T1000 (cell line): ENCODE measurements at places on chromosomes 11 and 22.

DNA sequence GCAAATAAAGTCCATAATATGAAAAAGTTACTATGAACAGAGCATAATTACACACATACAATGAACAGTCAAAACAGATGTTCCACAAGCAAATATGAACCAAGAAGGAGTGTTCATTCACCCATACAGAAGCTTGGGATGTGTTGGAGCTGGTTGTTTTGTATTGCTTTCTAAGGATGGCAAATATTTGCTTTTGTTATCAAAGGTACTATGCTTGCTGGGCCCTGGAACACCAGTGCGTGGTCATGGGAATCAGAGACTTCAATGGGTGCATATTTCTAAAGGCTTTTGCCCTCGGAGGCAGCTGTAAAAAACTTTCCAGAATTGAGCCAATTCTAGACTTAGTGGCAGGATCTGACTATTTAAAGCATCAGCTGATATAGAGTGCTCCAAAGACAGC lies 85.1 kb downstream of the BARX2 start:
- no peak for DNase-seq

DNA sequence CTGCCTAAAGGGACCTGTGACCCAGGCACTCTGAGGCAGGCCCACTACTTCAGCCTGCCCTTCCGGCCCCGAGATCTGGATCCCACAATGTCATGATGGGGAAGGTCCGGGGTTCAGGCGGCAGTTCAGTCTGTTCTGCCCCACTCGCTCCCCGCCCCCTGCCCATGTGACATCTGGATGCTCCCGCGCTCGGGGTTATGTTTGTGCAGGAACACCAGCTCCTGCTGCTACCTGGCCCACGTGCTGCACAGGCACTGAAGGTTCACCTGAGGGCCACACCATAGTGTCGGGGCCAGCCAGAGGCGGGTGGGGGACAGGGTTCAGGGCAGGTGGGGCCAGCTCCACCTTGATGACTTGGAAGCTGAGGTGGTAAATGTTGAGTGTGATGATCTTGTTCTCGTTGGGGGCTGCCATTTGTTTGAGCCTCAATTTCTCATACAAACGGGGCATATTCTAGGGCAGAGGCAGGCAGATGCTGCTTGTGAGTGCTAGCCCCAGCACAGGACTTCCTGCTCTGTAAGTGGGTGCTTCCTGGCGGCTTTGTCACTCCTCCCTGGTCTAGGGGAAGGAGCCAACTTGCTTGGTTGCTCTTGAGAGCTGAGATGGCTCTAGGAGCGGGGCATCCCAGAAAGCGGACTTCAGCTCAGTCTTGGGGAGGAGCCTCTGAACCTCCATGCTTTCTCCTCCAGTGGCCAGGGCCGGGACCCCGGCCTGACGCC lies 4.4 kb upstream of the SIPA1 start:
- no peak for DNase-seq

DNA sequence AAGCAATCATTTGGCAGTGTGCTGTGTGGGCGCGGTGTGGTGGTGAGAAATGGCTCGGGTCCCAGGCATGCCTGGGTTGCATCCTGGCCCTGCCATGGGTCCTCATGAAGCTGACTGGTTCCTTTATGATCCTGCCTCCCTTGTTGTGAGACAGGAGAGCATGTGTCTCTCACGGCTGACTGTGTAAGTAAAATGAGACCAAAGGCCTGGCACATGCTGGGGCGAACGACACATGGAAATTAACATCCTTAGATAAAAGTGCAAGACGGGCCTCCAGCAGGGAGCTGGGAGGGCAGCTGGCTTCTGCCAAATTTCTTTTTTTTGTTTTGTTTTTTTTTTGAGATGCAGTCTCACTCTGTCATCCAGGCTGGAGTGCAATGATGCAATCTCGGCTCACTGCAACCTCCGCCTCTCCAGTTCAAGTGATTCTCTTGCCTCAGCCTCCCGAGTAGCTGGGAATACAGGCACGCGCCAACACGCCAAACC lies 9.4 kb upstream of the FBLN1 start:
- no peak for DNase-seq

DNA sequence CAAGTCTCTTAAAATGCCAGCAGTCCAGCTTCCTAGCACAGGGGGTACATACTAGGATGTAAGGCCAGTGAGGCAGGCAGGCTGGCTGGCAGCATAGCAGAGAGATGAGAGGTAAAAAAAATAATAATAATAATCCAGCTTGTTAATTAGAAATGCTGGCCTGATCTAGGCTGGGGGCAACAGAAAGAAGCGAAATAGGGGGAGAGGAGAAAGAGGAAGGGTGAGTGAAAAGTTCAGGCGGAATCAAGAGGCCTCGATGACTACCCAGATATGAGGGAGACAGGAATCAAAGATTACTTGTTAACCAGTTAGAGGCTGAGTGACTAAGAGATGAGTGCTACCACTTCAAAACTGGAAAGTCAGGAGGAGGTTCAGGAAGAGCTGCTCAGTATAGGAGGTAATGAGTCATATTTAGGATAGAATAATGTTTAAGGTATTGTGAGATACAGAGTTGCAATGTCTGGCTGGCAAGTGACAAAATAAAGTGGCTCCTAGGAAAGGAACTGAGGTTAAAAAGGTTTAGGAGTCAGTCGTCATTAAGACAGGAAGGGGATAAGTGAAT lies 2.8 kb downstream of the ALKBH8 start:
- no peak for DNase-seq

GRCh38 chr11:46248289-46249102 lies 29.0 kb upstream of the CREB3L1 start:
- DNase-seq = peak; percentile 22

- DNase-seq = no peak
Measured at GRCh38 chr22:29485448-29485847, 5.4 kb downstream of the NEFH start.

GRCh38 chr11:111975076-111975806 lies 38.1 kb downstream of the DIXDC1 start:
- no peak for DNase-seq

GRCh38 chr22:46775850-46776826 lies 13.7 kb downstream of the TBC1D22A start:
- no peak for DNase-seq

- DNase-seq = no peak
Measured at GRCh38 chr11:62433141-62433903, 14.5 kb downstream of the SCGB1A1 start.

GRCh38 chr11:10459029-10459970 lies 4.2 kb downstream of the AMPD3 start:
- no peak for DNase-seq

DNA sequence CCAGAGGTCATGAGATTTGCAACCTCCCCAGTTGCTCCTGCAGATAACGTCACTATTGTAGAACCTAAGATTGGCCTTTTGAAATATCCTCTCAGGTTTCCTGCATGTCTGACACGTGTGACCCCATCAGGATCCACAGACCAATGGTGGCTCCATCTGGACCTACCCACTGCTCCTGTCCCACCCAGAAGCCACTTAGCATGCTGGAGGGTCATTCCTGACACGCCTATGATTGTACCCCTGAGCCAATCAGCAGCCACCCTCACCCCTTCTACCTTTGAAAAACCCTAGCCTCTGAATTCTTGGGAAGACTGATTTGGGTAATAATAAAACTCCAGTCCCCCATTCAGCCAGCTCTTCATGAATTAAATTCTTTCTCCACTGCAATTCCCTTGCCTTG lies 20.1 kb upstream of the NARS2 start:
- no peak for DNase-seq

- DNase-seq = peak; percentile 52
Measured at GRCh38 chr11:67504950-67505581, at the start of gene PITPNM1. Gene PITPNM1 (minus strand): TSS chr11:67505363. CDS start chr11:67504180, 1,183 bp downstream.

- no peak for DNase-seq
Measured at GRCh38 chr11:27295928-27296327, 67.1 kb downstream of the CCDC34 start.

DNA sequence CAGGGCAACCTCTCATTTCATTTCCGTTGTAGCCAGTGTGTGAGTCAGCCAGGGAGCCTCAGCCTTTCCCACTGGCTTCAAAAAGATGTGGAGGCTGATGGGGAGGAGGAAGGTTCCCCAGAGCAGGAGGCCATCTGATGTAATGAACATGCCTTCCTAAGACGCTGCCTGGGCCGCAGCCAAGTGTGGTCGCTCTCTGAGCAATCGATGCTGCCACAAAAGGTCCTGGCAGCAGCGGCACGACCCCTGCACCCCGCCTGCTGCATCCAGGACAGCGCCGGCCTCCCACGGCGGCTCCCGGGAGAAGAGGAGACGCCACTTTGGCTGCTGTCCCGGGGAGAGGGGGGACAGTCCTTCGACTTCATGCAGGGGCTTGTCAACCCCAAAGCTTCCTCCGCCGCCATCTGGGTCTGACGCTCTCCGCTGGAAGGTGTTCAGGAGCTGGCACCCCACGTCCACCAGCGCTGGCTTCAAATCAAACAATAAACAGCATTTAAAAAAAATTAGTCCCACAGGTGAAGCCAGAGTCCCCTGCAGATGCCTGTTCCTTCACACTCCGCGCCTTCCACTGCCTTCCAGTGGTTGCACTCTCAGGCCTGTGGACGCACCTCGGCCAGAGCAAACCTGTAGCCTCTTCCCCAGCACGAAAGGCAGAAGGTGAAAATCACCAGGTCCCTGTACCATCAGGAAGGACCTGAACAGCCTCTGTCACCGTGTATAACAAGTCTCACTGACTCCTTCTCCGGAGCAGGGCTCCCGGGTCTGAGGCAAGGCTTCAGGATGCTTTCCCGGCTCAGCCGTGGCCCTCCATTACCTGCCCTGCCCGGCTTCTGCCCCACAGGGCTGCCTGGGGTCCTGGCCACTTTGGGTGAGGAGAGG lies 930.7 kb downstream of the BRD1 start:
- no peak for DNase-seq

GRCh38 chr22:48832592-48832991 lies 995.1 kb downstream of the BRD1 start:
- DNase-seq = no peak

- DNase-seq = no peak
Measured at GRCh38 chr11:3808861-3809623, 682 bp downstream of the PGAP2 start.

GRCh38 chr22:23892130-23892529 lies 2.1 kb upstream of the MIF start:
- DNase-seq = no peak

GRCh38 chr11:57546869-57547475 lies 9.6 kb downstream of the SMTNL1 start:
- no peak for DNase-seq

DNA sequence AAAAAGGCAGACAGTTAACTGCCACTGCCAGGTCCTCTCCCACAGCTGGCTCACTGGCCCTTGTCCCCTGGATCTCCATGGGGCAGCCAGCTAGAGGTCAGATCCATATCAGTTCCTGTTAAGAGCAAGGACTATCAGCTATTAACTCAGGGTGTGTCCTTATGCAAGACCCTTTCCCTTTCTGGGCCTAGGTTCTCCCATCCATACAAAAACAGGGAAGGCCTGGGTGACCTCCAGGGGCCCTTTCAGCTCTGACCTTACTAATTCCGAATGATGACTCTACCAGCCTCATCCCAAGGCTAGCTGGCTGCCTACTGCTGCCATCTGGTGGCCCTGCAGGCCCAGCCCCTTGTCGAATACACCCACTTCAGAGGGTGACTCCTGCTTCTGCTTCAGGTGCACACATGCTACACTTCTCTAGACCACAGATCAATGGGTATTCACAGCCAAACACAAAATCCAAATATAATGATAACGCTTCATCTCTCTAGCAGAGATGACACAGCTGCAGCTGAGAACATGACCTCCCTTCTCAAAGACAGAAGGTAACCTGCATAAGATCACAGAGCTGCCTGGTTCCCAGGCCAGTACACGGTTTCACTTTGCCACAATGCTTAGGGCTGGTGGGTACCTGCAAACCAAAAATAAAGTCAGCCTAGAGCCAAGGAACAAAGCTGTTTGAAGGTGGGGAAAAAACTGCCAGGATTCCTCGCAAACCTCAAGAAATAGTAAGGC lies 34.1 kb downstream of the SERGEF start:
- DNase-seq = peak; percentile 4

DNA sequence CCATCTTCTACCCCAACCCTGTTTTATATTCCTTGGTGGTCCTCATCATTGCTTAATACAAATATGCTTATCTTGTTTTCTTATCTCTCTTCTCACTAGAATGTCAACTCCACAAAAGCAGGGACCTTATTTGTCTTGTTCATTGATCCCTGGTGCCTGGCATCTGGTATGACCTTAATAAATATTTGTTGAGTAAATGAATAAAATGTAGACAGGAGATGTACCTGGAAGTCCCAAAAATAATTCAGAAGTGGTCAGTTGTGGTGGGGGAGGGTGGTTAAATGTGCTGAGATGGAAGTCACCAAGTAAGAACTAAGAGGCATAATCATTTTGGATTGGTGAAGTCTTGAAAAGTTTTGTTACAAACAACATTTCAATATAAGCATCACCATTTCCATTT lies 214.8 kb upstream of the MPPED2 start:
- no peak for DNase-seq

DNA sequence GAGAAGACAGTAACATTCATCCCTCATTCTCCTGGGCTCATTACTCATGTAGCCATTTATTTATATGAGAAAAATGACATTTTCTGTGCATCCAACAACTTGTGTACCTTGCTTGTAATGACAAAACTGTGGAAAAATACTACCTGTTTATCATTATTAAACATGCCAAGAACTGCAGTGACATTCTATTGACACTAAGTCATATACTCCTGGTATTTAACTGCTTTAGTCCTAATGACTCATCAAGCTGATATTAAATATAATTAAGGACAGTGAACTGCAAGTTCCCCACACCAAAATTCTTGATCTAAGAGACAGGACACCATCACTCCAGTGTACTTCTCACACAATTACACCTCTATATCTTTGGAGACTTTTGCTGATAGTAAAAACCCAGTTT lies 1328.7 kb upstream of the RAG2 start:
- DNase-seq = no peak

- DNase-seq = no peak
Measured at GRCh38 chr11:129840236-129840635, 24.6 kb downstream of the TMEM45B start.

- DNase-seq = no peak
Measured at GRCh38 chr11:97109078-97109477, 719.3 kb downstream of the JRKL start.

DNA sequence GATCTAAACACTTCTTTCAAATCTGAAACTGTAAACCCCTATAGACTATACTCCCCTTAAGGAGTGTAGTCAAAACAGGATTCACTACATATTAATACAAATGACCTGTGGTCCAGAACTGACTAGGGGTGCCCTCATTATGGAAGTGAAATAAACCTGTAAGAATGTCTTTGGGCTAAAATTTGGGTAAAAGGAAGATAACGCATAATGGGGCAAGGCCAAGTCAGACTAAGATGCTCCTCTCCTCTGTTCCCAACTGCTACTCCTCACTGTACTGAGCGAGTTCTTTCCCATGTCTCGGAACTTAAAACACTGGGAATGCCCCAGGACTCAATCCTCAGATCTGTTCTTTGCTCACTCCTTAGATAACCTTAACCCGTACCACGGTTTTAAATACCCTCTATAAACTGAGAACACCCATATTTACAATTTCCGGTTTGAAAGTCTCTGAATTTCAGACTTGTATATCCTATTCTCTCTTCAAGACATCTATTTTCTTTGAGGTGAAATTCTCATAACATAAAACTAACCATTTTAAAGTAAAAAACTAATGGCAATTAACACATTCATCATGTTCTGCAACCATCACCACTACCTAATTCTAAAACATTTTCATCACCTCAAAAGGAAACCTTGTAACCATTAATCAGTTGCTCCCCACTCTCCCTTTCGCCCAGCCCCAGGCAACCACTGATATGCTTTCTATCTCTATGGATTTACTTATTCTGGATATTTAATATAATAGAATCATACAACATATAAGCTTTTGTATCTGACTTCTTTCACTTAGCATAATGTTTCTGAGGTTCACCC lies 4.0 kb downstream of the THAP12 start:
- DNase-seq = no peak
